ENCODE measurements at places on chromosomes 11 and 22.

DNA sequence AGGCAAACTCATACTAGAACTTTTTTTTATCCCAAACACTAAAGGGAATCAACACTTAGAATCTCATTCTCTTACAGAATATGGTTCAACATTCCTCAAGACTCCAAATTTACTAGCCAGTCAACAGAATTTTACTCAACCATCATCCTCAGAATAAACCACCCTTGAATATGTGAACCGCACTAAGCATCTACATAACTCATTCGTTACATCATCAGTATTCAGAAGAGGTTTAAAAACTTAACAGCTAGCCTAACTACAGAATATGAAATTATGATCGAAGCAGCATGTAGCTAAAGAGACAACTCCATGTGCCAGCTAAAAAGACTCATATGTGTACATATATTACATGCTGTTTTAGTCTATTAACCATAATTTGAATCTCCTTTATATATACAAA lies 47.9 kb downstream of the CLDN25 start:
- no peak for DNase-seq

GRCh38 chr11:120771551-120772060 lies 252.3 kb upstream of the TBCEL start:
- DNase-seq: no peak

- no peak for DNase-seq
Observed at GRCh38 chr11:35139722-35140282, 831 bp downstream of the CD44 start.

GRCh38 chr22:29470159-29470855 lies 9.7 kb upstream of the NEFH start:
- peak; percentile 64 for DNase-seq

GRCh38 chr11:106086850-106087249 lies 9.4 kb downstream of the AASDHPPT start:
- DNase-seq: no peak

DNA sequence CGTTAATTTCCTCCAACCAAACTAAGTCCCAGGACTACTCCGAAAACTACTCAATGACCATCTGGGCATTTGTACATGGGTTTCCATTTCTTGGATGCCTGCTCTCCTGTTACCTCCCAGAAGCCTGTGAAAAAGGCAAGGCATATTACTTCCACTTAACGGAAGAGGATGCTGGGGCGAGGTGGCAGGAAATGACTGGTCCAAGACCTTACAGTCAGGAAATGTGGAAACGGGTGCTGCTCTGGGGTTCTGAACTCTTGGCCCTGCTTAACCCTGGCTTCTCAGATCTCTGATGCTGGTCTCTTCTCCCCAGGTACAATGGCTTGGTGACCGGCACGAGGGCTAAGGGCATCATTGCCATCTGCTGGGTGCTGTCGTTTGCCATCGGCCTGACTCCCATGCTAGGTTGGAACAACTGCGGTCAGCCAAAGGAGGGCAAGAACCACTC lies 12.9 kb downstream of the ADORA2A start:
- DNase-seq: no peak

DNA sequence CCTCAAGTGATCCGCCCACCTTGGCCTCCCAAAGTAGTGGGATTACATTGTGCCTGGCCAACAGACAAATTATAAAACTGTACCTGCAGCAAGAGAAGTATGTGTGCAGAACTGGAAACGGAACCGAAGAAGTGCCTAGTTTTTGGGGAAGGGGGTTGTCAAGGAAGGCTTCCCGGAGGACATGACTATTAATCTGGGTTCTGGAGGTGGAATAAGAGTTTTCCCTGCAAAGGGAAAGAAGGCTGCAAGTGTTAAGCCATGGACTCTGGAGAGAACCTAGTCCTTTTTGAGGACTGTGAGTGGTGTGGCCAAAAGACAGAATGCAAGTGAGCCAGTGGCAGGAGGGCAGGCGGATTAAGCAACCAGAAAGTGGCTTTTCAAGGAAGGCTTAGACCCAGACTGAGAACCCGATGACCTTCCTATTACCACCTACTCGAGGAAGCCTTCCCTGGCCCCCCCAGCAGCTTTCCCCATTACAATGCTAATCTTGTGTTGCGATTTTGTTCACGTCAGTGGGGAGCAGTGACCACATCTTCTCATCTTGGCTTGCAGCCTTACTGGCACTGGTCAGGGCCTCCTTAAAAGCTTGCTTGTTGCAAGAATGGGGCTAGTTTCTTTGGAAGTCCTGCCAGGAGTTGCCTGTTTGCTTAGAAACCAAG lies 5.7 kb upstream of the SEPTIN3 start:
- DNase-seq: no peak

DNA sequence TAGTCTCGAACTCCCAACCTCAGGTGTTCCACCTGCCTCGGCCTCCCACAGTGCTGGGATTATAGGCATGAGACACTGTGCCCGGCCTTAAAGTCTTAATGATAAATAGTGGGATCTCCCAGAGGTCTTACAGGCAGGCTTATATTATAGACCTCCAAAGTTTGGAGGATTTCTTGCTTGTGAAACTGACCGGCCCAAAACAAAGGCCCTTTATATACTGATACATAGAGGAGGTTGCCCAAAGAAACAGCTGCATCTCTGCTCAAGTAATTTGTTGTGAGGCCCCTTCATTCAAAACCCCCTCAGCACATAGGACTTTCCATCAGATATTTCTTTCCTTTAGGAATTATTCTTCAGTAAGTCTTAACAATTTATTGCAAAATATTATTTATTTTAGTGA lies 27.4 kb upstream of the RDX start:
- DNase-seq: no peak

DNA sequence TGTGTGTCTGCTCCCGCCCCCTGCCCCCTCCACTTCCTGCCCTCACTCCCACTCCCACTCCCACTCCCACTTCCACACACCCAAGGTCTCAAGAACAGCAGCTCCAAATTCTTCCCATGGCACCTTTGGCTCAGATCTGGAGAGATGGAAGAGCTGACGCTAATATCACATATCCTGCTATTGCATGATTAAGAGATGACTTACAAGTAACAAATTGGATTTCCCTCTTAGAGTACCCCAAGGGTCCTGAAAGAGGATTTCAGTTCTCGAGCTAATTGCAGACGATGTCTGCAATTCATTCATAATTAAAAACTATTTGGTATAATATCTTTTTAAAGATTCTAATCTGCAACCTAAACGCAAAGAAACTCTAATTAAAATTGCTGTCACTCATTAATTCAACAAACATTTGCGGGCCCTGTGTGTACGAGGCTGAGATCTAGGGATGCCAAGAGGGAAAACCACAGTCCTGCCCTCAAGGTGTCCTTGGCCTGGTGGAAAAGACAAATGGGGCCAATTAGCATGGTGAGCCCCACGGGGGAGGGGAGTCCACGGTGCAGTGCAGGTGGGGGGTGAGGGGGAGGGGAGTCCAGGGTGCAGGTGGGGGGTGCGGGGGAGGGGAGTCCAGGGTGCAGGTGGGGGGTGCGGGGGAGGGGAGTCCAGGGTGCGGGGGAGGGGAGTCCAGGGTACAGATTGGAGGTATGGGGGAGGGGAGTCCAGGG lies 50.3 kb downstream of the CELSR1 start:
- DNase-seq: no peak

DNA sequence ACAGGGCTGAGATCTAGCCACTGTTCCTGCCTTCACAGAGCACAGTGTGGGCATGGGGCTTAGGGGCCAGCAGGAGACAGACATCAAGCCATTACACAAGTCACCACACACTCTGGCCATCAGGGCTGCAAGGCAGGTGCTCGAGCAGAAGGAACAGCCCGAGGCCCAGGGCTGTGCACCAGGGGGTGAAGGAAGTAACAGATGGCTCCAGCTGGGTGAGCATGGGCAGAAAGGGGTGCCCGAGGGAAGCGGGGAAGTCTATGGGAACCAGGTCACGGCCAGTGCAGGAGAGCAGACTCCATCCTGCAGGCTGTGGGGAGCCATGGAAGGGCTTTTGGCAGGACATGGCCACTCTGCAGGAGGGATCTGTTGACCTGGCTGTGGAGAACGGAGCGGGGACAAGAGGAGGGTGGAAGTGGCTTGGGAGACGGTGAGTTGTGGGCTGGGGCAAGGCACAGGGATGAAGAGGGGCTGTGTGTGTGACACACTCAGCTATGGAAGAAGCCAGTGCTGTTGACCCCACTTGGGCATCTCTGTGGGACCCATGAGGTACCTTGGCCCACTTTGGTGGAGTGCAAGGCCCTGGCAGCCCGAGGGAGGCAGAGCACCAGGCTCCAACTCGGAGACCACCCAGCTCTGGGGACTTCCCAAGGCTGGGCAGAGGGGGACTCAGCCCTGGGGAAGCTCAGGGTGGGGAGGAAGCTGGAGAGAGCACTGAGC lies 3.6 kb downstream of the C11orf68 start:
- DNase-seq: no peak

DNA sequence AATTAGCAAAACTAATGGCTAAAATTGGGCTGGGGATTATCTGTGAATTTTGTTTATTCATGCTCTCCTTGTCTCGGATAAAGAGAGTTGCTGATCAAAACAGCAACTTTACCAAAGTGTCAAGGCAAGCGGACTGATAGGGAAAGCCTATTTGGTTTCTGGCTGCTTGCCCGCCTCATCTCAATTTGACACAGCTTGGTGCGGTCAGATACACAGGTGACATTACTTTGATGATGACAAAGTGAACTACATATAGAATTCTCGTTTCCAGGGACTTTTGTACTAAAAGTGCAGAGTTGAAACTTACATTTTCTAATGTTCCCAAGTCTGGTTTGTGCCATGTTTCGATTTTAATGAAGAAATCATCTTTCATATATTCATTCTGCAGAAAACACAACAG lies 22.8 kb downstream of the PITPNB start:
- no peak for DNase-seq

DNA sequence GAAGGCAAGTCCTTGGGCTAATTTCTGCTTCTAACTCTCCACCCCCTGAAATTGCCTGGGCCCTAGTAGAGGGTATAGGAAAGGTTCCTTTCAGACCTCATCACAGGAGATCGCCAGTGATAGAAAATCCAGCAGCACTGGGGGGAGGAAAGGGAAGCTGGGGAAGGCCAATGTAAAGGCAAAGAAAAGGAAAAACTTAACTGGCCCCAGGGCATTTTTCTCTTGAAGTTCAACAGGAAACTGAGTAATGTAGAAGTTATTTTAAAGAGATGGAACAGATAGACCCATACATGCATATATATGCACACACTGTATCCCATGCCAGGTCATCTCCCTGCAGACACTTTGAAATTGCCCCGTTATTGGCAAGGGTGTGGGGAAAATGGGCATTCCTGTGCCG lies 134.0 kb downstream of the TRIM44 start:
- peak; percentile 74 for DNase-seq

GRCh38 chr11:81444297-81444696 lies 1289.4 kb downstream of the FAM181B start:
- DNase-seq: no peak

DNA sequence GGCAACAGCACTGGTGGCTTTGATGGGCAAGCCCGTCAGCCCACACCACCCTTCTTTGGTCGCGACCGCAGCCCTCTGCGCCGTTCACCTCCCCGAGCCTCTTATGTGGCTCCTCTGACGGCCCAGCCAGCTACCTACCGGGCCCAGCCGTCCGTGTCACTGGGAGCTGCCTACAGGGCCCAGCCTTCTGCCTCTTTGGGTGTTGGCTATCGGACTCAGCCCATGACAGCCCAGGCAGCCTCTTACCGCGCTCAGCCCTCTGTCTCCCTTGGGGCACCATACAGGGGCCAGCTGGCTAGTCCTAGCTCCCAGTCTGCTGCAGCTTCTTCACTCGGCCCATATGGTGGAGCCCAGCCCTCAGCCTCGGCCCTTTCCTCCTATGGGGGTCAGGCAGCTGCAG lies 8.0 kb downstream of the RBM14 start:
- DNase-seq: no peak

DNA sequence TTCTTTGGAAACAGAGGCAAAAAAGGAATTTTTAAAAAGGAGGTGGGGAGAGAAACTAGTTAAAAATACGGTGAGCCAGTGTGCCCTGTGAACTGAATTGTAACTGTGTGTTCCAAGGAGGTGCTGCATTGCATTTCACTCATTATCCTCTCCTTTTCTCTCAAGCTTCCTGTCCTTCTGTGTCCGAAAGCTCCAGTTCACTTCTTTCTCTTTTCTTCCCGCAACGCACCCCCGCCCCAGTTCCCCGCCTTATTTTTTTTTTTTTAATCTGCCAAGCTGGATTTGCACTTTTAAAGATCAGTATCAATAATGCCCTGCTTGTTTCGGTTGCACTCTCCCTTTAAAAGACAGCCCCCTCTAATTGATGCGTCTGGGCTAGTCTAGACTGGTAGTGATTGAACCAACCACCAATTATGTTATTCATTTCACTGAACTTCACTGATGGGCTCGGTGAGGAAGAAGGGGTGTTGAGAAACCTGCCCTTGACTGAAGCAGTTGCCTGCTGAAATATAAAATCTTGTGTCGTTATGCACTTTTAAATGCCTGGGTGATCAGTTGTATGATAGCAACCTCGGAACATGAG lies 18.5 kb downstream of the BLID start:
- DNase-seq: peak; percentile 79

GRCh38 chr11:11572386-11572785 lies 49.4 kb downstream of the GALNT18 start:
- no peak for DNase-seq

GRCh38 chr22:24185001-24185500 lies 3.8 kb downstream of the SUSD2 start:
- DNase-seq: no peak

GRCh38 chr11:35270342-35270741 lies 131.4 kb downstream of the CD44 start:
- no peak for DNase-seq

DNA sequence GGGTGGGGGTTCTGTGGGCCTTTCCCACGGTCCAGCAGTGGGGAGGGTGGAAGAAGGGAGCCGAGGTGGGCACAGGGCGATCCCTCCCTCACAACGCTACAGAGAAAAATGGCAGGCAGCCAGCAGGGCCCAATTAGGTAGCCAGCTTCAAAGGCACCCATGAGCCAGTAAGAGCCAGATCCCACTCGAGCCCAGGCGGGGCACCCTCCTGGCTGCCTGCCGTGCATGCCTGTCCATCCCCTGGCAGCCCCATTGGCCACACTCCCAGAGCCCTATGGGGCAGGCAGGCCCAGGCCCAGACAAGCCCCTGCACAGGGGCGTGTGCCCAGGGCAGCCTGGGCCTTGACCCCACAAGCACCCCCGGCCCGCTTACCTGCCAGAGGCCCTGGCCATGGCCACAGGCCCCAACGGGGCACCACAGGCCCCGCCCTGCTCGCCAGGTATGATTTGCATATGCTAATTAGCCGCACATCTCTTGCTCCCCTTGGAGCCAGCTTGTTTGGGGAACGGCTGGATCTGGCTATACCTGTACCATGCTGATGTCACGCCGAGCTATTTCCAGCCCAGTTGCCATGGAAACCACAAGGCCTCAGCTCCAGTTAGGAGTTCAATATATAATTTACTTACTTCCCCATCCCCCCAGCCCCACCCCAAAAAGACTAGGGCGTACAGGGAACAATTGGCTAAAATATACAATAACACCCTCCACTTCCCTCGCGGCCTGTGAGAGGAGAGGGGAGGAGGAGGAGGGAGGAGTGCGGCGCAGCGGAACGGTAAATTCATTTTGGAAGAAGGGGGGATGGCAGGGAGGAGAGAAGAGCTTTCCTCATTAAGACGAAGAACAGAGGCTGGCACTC lies 47.5 kb upstream of the TCF20 start:
- DNase-seq: peak; percentile 62

- DNase-seq: no peak
Observed at GRCh38 chr22:49510718-49511117, 317.0 kb downstream of the BRD1 start.
